ENCODE measurements at places on chromosomes 6 and 20.

- DNase-seq: no peak
Observed at GRCh38 chr6:140440223-140440835, 1065.9 kb upstream of the CITED2 start.

- no peak for DNase-seq
Observed at GRCh38 chr20:59382157-59382725, 81.8 kb downstream of the EDN3 start.

DNA sequence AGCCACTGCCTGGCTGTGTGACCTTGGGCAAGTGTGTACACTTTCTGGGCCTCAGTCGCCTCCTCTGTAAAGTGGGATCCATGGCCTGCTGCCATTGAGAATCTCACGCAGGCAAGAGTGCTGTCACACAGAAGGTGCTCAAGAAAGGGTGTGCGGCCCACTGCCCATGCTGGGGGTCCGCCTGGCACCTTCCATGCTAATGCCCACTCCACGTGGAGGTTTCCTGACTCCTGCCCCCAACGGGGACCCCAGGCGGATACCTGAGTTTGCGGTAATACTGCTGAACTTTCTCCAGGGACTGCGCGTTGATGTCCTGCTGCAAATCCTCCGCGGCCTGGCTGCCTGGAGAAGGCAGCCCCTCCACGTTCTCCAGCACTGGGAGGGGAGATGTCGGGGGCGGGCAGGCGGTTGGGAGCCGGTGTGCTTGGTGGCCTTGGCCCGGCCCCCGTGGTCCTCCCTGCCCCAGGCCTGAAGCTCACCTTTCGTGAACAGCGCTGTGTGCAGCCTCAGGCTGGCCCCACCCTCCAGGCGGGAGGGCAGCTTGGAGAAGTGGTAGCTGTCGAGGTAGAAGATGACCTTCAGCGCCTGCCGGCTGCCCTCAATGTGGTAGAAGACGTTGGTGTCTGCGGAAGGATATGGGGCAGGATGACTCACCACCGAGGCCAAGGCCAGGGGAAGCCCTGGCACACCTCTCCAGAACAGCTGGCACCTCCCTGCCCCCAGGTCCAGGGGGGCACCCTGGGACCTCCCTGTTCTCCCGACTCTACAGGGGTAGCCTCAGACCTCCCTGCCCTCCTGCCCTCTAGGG is 195.6 kb downstream of the PREX1 start:
- DNase-seq: no peak

DNA sequence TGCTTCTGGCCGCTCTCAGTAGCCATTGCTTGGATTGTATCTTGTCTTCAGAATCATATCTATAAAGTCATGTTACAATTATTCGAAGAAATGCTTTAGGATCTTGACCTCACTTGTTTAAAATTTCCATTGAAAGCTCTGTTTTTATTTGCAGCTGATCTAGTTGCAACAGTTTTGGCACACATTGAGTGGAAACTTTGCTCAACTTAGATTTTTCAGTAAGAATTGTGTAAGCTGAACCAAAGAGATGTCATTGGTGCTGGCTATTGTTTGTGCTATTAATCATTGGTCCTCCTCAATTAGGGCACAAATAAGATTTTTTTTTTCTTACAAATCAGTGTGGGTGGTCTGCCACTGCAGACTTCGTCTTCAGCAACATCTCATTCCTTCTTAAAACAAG is 649.2 kb downstream of the MMUT start:
- no peak for DNase-seq

DNA sequence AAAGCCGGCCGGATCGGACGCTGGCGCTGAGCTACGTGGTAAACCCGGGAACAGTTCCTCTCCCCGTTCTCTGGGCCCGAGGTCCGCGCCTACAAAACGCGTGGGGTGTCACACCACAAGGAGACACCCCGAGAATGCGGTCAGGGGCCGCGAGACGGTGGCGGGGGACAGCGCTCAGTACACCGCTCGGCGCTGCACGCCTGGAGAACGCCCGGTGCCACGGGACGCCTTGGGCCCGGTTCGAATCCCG is 670 bp downstream of the NCOA5 start:
- DNase-seq: no peak

DNA sequence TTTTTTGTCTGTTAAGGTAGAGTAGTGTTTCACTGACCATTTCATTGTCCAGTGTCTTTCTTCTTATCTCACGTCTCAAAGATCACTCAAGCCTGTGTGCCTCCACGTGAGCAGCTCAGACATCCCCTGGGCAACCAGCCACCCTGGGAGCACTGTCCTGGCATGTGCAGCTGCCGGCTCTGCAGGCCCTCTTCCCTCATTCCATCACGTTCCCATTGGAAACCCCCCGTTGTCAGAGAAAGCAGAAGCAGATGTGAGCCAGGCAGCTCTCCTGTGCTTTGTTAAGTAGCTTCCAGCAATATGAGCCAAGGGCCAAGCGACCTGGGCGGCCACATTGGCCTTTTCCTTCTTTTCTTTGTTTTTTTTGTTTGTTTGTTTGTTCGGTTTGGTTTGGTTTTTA is 233.2 kb upstream of the SYNDIG1 start:
- no peak for DNase-seq

GRCh38 chr6:86978251-86978650 is 40.9 kb downstream of the HTR1E start:
- no peak for DNase-seq

DNA sequence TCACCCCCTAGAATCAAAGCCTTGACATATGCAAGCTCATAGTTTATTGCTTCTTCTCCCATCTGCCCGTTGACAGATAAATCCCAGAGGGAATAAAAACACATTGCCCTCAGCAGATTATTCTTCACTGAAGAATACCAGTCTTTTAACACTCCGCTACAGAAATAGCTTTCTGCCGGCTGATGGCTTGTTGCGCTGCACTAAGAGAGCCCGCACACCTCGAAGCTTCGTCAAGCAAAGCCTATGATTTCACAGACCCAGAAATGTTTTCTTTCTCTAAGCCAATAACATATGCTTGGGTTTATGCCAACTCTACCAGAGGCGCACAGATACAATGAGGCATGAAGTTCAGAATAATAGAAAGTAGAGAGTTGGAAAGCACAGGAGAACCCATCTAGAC is 208.9 kb upstream of the FOXQ1 start:
- DNase-seq: no peak

DNA sequence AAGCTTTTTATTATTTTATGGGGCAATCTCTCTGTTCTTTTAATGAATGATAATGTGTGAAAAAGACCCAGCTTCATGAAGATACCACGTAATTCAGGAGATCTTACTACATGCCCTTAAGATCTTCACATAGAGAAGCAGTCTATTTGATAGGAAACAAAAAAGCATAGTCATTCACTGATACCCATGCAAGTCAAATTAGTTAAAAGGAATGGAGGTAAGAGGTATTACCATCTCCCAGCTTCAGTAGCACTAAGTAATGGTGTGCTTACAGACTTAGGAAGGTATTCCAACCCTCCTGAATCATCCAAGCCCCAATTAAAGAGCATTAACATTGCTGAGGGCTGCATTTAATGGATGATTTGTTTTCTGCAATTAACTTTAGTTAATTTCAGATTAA is 364.7 kb downstream of the SYNE1 start:
- peak; percentile 23 for DNase-seq

All from mammary epithelial cell (primary cell).